ENCODE measurements at places on chromosomes 12 and 14.

GRCh38 chr12:58349161-58349560, 407.8 kb downstream of the ATP23 start:
- no peak for DNase-seq

DNA sequence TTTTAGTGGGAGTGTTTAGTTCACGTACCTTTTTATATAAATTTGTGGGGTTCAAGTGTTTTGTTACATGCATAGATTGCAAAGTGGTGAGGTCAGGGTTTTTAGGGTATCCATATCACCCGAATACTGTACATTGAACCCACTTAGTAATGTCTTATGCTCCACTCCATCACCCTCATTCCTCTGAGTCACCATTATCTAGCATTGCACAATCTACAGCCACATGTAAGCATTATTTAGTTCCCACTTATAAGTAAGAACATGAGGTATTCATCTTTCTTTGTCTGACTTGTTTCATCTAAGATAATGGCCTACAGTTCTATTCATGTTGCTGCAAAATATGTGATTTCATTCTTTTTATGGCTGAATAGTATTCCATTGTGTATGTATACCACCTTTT, 583.7 kb upstream of the LRFN5 start:
- DNase-seq, result no peak

GRCh38 chr12:45178771-45179170, 37.1 kb upstream of the ANO6 start:
- DNase-seq, result no peak

- no peak for DNase-seq
These were observed 234.7 kb upstream of the TBX3 start for GRCh38 chr12:114918535-114919233.

DNA sequence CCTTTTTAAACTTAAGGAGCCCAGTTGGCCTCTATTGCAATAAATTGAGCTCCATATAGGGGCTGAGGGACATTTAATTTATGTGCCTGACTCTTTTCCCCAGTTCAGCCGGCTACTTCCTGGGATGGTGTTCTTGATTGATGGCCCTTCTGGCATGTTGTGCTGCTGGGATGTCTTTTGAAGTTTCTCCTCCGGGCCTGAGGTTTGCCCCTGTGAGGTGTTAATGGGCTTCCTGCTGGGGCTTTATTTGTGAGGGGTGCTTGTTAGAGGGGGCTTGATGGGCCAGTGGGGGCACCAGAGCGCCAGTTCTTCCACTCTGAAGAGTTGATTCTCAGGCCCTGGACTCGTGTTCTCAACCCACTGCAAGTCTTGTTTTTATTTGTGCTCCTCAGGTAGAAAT, 69.6 kb downstream of the CHST11 start:
- DNase-seq, result no peak

GRCh38 chr14:64950889-64951288, 8.3 kb upstream of the GPX2 start:
- DNase-seq, result no peak

- DNase-seq, result no peak
These were observed 45.9 kb upstream of the CAND1 start for GRCh38 chr12:67223225-67223624.

GRCh38 chr14:29536886-29537511, 390.6 kb downstream of the PRKD1 start:
- DNase-seq, result no peak

DNA sequence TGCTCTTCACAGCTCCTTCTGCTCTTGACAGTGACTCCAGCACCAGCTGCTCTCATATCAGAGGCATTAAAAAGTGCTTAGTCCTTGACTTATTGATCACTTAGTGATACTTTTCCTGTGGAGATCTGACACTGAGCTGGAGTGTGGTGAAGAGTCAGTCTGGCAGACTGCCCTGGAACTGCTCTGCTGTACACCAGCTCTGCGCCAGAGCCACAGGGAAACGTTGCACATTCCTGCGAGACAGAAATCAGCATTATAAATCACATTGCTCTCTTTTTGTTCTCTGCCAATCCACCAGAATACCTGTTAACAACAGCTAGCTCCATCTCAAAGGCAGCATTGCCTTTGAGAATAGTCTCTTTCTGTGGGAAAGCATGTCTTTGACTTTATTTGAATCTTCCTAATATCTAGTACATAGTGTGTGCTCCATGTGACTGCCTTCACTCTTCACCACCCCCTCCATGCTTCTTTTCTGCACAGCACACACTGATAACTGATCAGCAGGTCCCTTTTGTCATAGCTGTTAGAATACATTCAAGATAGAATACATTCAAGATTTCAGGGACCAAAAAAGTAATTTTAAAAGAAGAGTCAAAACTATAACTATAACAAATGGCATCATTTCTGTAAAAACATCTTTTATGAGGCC, 48.2 kb upstream of the VSX2 start:
- no peak for DNase-seq

DNA sequence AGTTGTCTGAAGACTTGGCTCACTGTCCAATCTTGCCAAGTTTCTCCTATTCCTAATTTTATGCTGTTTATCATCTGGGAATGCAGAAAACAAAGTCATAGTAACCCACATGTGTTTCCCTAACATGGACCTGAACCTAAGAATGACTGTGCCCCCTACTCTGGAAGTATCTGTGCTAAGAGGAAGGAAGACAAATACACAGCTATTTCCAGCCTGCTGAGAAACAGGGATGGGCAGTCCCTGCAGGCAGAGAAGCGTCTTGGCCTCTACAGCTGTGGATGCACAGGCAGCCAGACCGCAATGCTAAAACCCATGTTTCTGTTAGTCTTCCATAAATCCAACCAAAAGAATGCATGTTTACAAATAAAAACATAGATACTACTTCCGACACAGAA, 56.2 kb downstream of the DUSP16 start:
- no peak for DNase-seq

DNA sequence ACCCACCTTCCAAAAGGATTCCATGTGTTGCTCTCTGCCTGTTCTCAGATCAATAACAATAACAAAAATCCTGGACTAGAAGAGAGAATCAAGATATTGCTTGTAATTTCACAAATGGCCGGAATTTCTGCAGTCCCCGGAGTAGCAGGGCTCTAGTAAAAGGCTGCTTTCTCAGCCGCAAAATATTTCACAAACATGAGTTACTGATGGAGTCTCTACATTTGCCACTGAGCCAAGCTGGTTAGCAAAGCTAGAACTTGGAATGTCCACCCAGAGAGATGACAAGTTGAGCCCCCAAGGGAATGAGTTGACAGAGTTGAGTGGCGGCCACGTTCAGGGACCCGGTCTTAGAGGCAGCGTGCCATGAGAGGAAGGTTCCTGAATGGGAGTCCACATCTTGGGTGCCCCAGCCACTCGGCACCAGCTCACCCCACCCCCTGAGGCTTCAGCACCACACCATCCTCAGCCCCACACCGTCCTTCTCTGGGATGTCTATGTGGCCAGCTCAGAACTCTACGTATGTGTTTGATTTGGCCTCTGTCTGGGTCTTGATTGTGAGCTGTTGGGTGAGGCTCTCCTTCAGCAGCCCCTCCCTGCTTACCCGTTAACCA, 15.9 kb downstream of the FBLN5 start:
- no peak for DNase-seq

DNA sequence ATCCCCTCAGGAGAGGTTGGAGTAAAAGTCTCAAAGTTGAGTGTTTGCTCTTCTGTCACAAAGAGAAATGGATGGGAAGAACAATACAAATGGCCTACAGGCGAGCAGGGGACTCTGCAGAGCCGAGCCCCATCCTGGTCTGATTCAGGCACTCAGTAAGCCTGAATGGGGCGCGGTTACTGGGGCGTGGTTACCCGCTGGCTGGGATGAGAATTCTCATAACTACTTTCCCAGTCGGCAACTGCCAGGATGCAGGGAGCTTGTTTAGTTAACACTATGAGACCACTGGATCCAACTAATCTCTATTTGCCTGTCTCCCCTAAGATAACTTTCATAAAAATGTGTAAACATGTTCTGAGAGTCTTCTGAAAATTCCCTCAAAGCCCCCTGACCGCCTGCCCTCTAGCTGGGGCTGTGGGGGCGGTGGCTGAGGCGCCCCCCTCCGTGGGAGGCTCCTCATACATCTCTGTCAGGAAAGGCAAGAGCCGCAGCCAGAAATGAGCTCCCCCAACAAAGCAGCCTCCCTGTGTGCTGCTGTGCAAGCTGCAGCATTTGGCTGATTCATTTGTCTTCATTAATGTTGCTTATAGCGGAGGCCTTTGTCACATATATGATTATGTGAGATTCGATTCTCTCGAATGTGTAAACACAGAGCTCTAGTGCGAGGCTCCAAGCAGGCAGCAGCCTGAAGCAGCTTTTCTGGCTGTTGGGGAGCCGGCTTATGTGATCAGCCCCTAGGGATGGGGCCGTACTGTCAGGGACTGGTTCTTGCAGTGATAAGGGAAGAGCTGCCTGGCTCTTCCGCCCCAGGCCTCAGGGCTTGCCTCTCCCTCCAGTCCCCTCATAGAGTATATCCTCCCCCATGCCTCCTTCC, 126.1 kb upstream of the ARHGAP5 start:
- no peak for DNase-seq

DNA sequence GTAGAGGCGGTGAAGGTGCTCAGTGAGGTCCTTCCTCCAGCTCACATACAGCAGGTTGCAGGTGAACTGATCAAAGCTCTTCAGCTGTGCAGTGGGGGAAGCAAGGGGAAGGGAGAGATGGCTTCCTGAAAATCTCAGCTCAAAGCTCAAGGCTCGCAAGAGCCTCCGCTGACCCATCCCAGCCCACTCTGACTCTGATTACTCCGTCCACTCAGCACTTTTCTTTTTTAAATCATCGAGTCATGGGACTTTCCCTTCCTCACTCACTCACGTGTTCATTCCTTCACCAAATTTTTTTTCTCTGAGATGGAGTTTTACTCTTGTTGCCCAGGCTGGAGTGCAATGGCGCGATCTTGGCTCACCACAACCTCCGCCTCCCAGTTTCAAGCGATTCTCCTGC, 4.7 kb downstream of the ABCD4 start:
- DNase-seq, result no peak

GRCh38 chr14:100769035-100769939, 42.6 kb downstream of the DLK1 start:
- DNase-seq, result no peak

DNA sequence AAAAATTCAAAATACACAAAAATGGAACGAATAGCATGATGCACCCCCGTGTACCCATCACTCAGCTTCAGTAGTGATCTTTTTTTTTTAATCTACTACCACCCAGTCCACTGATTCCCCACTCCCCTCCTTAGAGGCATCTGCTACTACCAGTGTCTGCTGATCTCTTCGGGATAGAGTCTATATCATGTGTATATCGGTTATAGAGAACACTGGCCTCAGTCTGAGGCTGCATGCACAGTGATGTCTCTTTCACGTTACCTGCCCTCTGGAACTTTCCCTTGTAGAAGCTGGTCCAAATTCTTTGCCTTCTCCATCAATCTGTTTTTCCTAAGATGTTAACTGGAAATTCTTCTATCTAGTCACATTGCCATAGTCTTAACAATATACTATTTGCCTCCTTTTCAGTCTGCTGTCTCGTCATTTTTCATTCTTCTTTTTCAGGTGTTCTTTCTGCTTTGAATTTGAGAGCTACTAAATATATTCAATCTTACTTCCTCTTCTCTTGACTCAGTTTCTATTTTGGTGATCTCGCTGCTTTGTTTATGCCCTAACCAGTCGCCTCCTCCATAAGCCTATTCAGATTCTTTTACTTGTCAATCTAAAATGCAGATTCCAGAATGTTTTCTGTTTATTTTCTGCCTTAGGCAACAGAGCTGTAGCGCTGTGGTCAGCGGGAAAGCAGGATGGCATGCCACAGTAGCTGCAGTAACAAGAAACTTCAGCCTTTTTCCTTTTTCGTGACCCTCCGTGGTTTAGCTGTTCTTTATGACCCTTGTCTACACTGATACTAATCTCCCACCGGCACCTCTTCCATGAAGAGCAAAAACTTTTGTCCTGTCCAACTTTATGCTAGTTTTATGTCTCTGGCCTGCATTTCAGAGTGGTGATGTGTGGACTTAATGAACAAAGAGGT, 67.0 kb downstream of the FBXW8 start:
- DNase-seq, result no peak

DNA sequence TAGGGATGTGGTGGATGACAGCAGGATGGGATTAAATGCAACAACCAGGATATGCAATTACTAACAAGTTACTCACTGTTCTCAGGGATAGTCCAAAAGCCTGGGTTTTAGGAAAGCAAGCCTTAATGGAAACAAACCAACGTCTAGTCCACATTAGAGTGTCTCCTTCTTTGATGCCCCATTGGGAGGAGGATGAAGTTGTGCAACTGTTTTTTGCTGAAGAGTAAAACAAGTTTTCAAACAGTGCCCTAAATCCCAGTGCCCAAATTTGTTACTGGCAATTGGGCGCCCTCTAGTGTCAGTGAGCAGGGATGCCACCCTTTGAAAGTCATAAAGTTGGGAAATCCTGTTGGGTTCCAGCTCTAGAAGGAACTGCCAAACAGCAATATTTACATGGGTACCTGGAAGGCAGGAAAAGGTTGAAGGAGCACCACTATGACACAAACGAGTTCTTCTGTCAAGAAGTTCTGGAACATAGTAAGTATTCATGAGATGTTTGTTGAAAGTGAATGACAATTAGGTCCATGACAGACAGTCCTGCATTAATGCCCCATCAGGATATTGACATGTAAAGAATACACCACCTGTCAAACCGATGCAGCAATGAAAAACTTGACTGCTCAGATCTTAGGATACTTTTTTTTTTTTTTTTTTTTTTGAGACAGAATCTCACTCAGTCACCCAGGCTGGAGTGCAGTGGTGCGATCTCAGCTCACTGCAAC, 11.1 kb upstream of the DPF3 start:
- peak; percentile 74 for DNase-seq

DNA sequence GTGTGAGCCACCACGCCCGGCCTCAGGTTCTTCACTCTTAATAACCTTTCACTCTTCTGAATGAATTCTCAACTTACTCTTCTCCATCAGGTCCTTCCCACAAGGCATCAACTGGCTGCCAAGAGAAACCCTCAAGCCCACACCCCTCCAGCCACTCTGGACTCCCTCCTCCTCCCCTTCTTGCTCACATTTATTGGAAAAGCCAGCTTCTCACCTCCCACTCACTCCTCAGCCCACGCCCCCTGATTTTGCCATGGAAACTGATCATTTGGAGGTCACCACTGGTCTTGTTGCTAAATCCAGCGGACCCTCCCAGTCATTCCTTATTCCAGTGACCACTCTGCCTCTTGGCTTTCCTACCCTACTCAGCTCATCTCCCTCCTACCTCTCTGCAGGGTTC, 17.4 kb upstream of the ACVR1B start:
- no peak for DNase-seq

DNA sequence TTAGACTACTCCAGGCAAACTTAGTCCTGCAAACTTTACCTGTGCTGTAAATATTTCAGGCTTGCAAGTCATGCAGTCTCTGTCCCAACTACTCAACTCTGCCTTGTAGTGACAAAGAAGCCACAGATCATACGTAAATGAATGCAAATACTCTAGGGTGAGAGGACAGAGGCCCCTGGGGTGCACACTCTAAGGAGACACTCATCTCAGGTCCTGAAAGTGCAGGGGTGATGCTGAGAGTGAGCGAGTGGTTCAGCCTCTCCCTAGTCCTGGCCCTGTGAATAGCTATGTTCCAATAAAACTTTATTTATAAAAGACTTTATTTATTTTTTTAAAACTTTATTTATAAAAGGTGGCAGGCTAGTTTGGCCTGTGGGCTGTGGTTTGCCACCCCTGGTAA, 34.9 kb downstream of the HCAR2 start:
- no peak for DNase-seq

- no peak for DNase-seq
These were observed 59.3 kb upstream of the KCNA5 start for GRCh38 chr12:4984344-4984743.

GRCh38 chr14:95193081-95193480, 35.8 kb upstream of the DICER1 start:
- DNase-seq, result no peak

All from left lobe of liver (tissue), 2 donors.